Iris pigment epithelial cell (primary cell): ENCODE measurements at places on chromosomes 3 and 15.
A peak's percentile ranks its signal among the peaks of the same experiment; 100 is the strongest.

- peak; percentile 67 for DNase-seq
Measured at GRCh38 chr15:69394556-69395282, 19.4 kb upstream of the KIF23 start.

DNA sequence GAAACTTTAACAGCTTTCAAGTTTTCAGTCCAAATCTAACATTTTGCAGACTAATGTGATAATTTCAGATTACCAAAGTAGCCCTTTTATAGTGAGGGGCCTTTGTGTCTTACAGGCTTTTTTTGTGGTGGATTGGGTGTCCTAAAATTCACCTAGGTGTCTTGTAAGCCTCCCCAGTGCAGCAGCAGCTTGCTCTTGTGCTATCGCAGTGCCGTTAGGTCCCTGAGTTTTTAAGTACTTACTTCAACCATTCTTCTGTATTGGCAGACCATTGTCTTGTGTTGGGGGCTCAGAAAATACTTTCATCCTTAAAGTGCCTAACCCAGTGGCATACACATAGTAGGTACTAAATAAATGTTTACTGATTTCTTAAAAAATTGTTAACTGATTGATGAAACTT is 2.1 kb downstream of the PDE8A start:
- no peak for DNase-seq

DNA sequence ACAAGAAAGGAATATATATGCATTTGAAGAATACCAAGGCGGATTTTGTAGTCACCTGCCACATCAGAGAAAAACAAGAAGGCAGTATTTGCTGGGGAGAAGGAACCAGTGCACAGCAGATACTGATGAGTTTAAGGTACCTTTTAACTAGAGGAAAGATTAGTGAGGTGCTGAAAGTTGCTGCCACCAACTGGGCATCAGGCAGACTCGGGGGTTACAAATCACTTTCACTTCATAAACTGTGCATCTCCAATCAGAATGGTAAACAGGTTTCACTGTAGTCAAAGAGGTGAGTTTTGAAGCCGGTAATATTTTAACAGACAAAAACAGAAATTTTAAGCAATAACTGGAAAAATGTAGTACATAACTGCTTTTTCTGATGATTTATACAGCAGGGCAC is 4.1 kb downstream of the FBN1 start:
- peak; percentile 60 for DNase-seq

- no peak for DNase-seq
Measured at GRCh38 chr3:31836131-31837075, 144.7 kb downstream of the OSBPL10 start.

- DNase-seq = no peak
Measured at GRCh38 chr15:42123546-42123945, 29.2 kb upstream of the PLA2G4D start.

DNA sequence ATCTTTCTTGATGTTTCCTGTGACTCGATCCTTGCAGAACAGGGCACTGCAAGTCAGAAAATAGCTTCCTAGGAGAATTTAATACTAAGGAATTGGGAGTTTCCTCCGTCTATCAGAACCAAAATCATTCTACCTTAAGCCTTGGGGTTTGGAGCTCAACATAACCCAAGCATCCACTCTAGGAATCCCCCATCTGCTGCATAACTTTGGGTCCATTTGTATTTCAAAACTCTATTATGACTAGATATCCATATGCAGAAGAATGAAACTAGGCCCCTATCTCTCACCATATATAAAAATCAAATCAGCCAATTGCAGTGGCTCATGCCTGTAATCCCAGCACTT is 61.7 kb upstream of the AKAP13 start:
- no peak for DNase-seq

- DNase-seq = peak; percentile 36
Measured at GRCh38 chr15:71390096-71390495, 274.8 kb downstream of the THSD4 start.

DNA sequence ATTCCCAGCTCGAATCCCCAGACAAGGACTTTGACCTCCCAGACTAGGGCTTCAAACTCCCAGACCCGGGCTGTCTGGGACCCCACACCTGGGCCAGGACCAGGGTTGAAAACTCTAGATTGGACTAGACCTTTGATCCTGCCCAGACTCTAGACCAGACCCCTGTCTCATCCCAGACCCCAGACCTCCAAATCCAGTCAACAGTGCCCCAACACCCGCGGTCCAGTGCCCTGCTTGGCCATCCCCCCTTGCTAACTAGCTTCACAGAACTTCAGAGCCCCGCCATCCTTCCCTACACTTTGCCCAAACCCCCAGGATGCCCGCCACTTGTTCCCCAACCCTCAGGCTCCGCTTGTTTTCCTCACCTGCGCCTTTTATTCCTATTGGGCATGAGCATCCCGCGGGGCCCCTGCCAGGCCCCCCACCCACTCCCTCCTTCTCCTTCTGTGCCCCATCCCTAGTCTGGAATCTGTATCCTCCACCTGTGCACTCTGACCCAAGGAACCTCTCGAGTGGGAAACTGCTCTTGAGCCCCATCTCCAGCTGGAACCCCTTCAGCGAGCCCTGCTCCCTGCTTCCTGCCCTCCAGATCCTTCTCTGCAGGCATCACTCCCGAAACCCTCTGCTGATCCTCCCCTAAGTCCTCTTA is 604 bp downstream of the GNAI2 start:
- no peak for DNase-seq

- peak; percentile 28 for DNase-seq
Measured at GRCh38 chr3:195522254-195523023, 20.7 kb downstream of the PPP1R2 start.

DNA sequence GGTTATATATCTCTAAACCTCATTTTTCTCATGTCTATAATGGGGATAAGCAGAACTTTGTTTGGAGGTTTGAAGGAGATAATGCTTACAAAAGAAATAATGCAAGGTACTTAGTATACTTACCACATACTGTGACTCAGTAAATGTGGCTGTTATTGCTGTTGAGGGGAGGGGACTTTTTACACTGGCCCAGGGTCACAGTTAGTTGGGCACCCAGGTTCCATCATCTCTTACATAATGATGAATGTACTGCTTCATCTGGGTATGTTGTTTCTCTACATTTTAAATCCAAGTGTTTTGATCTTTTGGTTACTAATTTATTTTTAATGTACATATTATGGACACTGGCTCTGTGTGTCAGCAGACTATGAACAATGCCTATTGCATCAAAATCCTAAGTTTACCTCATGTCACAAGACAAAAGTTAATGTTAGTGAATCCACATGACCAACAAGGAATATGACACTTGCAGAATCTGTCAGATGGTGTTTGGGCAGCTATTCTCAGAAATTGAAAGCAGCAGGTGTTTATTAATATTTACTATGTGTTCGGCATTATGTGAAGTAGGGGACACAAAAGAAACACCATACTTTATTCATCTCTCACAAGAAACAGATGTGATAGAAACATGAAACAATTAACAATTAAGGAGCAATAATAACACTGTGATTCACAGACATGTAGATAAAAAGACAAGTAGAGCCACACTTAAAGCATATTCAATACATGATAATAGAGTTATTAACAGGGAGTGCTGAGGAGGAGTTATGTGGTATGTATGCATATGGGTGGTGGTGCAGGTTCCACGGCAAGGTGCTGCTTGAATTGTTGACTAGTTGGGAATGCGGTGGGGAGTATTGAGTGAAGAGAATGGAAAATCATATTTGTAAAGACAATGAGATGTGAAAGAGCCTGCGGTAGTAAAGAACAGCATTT is 109.7 kb downstream of the GALK2 start:
- peak; percentile 20 for DNase-seq

DNA sequence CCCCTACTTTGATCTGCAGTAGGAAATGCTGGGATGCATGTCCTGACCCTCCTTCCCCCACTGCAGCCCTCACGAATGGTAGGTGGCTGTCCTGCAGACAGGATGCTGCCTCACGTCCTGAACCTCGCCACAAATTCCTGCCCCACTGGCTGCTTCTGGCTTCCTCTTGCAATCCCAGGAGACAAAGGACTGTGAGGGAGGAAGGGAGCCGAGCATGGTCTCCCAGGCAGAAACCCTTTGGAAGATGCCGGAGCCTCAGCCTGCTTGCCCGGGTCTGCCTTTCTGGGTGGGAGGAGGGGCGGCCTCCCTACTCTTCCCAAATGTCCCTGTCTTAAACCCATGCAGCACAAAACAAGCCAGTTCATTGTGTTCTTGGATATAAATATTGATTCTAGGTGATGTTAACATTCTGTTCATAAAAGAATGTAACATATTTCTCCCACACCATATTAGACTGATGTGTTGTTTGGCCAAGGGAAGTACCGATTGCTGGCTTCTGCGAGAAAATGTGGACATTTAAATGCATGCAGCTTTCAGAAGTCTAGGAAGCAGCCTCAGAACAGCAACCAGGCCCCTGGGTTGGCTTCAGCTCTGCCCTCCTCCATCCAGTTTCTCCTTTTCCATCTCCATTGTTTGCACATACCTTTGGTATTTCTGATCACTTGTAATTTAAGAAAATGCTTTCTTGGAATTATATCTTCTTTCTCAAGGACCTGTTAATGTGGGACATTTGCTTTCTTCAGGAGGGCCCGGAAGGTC is 75.3 kb downstream of the HMG20A start:
- DNase-seq = peak; percentile 40

DNA sequence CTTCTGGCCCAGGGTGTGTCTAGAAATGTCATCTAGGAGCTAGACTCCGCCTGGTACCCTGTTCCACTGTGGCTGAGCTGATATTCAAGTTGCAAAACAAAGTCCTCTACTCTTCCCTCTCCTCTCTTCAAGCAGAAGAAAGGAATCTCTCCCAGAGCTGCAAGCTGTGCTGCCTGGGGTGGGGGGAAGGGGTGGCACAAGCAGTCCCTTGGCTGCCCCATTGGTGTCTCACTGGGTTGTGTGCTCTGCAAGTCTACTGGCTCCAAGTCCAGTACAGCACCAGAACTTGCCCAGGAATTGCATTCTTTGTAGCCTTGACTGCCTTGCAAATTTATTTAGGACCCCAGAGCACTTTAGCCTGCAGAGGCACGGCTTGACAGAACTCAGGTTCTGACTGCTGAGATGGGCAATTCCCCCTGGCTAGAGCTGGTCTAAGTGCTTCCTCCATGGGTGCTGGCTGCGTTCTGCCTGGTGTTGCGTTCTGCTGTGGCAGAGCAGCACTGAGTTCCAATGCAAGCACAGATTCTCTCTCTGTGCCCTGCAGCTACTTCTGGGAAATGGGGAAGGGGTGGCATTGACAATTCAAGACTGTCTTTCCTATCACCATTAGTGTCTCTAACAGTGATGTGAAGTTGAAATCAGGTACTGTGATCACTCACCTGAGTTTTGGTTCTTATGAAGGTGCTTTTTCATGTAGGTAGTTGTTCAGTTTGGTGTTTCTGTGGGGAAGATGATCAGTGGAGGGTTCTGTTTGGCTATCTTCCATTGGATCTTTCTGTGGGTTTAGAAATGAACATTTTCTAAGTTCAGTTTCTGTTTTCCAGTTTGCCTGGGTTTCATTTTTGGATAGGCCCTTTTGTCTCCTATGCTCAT is 39.5 kb downstream of the OXSR1 start:
- no peak for DNase-seq

GRCh38 chr3:48428088-48428571 is 1.8 kb downstream of the PLXNB1 start:
- no peak for DNase-seq

GRCh38 chr15:57943171-57943570 is 122.3 kb downstream of the ALDH1A2 start:
- no peak for DNase-seq

DNA sequence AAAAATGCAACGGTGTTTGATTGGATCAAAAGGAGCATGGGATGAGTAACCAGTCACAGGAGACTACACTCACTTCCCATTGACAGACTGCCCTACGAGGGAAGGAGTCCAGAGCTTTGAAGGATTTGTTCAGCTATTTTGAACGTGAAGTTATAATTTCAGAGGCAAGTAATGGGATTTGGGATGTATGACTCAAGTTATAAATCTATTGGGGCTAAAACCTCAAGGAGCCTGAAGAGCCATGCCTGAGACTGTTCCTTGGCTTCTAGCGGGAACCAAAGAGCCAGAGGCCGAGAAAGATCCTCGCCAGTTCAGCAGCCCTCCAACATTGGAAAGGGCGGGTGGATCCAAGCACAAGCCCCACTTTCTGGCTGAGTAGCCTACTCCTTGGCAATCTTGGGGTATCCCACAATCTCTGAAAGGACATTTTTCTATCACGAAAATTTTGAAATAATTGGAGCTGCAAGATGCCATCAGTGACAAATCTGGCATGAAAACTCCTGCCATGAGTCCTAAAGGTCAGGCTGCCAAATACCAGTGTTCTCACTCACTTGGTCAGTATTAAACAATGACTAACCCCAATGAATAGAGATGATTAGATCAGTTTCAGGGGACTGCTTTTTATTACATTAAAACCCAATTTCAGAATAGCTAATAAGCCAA is 48.6 kb upstream of the SLCO2A1 start:
- no peak for DNase-seq
